Renal pelvis (tissue), 12 donors: ENCODE measurements at places on chromosomes 5 and 9.

DNA sequence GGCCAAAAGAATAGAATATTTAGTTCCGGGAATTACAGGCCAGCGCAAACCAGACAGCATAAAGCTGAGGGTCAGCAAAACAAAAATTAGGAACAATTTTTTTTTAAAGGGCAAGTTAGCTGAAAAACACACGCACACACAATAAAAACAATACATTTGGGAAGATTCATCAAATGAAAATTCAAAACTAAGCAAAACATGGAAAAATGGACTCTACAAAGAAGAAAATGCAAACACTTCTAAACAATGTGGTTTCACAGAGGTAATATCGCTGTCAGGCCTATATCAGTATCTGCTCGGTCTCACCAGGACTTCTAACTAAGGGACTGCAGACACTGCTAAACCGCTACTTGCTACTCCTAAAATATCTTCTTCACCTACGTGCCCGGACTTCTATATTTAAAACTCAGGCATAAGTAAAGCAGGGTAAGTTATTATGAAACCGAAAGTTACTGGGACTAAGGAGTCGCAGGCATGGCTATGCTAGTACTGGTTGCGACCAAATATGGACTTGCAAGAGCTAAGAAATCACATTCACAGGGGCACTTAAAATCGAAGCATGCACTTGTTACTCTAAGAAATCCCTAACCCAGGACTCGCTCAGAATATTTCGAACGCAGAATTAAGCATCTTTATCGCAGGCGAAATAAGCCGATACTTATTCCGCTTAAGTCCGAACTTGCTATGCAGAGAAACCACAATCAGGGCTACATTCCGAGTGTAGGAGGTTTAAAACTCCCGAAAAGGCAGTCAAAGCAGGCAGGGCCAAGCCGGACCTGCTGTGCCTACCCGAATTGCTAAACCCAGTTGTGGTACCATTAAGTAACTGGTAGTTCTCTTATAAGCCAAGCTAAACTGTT, 2.3 kb downstream of the ANXA2R start:
- DNase-seq = peak; percentile 29

DNA sequence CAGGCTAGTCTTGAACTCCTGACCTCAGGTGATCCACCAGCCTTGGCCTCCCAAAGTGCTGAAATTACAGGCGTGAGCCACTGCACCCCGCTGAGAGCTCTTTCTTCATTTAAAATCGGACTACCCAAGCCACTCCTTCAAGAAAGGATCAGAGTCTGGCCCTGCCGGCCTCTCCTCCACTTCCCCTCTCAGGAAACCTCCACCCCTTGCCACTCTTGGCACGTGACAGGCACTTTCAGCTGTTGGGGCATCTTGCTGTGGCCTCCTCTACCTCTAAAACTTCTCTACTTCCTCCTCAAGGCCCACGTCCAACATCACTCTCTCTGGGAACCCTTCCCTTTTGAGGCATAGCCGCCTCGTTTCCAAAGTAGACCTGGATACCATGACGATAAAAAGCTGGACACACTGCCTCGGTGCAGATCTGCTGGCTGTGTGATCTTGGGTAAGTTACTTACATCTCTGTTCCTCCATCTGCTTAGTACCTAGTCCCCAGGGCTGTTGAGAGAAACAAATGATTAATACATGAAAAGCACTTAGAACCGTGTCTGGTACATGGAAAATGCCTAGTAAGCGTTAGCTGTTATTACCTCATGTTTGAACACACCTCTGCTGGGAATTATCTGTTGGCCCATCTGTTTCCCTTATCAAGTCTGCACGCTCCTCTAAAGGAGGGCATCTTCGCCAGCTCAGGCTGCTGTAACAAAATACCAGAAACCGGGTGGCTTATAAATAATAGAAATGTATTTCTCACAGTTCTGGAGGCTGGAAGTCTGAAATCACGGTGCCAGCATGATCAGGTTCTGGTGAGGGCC, 55.3 kb downstream of the SMIM23 start:
- DNase-seq = no peak

DNA sequence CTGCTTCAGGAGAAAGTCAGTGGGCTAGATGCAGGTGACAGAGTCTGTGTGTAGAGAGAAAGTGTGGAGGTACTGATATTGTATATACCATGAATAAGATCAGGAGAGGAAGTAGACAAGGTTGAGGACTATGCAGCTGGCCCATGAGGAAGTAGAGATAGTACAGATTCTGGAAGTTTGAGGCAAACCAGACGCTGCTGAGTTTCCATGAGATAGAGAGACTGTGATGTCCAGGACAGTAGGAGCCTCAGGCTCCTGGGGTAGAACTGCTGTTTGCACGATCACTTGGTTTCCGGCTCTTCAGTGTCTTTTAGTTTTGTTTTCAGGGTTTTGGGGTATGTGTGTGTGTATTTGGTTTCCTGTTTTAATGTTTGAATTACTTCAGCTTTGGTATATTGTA, 13.6 kb downstream of the OTULINL start:
- DNase-seq = no peak

DNA sequence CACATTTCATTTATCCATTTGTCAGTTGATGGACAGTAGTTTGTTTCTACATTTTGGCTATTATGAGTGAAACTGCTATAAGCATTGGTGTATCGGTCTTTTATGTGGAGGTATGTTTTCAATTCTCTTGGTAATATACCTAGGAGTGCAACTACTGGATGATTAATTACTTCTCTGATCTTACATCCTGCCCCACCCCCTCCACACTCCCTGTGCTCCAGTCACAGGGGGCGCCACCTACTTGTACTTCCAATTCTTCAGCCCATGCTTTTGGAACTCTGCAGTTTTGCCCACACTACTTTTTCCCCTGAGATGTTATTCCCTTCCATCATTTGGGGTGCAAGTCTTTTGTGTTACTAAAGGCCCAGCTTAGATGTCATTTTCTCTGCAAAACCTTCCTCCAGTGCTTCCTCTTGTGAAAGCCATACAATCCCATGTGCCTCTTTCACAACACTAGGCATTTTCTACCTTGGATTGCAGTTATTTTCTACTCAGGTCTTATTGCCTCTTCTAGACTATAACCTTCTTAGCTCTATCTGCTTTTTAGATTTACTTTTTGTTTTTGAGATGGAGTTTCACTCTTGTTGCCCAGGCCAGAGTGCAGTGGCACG, 42.1 kb downstream of the SEC61B start:
- no peak for DNase-seq

DNA sequence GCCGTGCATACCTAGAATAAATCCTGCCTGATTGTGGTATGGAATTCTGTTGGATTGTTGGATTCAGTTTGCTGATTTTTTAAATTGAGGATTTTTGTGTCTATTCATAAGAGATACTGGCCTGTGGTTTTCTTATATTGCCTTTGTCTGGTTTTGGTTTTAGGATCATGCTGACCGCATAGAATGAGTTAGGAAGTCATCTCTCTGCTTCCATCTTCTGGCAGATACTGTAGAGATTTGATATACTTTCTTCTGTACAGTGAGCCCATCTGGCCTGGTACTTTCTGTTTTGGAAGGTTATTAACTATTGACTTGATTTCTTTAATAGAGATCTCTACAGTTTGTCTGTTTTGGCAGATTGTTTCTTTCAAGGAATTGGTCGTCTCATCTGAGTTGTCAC, 14.7 kb downstream of the CEP72 start:
- DNase-seq = no peak
